ENCODE measurements at places on chromosomes 4 and X. TPM values are rescaled to one million over a fixed set of nuclear protein-coding genes. Genes with fewer than 3 reads are reported as not detected.

DNA sequence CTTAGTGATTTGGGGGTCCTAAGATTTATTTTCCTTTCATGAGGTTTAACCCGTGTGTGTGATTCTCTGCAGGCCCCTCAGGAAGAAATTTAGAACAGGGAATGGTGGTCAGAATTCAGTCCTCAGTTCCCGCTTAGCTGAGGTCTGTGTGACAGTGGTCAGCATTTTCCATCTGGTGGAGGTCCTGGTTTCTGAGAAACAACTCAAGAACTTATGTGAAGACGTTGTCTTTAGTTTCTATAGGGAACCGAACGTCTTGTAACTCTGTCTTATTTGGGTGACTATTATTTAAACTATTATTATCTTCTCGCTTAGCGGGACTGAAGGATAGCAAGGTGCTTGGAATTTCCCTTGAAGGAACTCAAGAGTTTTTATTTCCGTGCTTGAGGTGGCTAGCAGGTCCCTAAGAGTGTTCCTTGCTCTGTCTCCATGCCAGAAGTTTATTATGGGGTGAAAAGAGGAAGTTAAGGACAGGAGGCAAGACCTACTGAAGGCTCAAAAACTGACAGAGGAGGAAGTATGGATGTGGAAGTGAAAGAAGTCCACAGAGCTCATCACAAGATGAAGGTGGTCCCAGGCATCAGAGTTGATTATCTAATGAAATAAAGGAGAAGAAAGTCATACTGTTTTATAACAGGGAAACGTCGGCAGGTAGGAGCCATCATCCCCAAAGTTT lies 9.4 kb downstream of the MGST2 start:
- no peak for DNase-seq

DNA sequence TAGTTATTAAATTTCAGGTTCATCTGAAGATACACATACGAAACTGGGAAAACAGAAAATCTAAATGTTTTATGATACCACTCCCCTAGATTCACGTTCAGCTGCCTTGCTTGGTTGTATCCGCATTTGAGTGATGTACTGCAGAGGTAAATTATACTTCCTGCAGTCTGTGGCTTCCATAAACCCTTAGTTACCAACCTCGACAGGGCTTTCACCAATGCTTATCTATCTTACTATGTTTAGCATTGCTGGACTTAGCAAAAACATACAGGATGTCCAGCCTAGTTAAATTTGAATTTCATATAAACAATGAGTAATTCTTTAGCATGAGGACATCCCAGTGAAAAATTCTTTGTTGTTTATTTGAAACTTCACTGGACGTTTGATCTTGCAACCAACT lies 108.8 kb downstream of the TMA16 start:
- DNase-seq: no peak

DNA sequence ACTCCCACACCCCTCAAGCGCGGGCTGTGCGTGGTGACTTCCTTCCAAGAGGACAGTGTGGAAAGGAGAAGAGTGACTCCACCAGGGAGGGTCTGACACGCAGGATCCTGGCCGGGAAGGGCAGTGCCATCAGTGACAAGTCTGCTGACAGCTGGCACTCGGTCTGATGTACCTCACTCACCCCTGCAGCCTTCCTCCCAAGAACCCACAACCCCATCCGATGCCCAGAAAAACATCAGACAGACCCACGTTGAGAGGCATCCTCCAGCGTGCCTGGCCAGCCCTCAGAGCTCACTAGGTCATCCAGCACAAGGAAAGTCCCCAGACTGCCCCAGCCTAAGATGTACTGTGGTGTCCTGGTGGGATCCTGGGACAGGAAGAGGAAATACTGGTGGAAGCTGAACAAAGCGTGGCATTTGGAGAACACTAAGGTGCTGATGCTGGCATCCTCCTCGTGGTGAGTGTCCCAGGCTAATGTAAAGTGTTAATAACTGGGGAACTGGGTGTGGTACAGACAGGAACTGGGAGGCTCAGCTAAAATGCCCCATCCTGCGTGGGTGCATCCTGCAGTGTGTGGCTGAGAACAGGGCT lies 200.0 kb upstream of the PSAPL1 start:
- no peak for DNase-seq

GRCh38 chrX:51853251-51853650 lies 40.2 kb upstream of the MAGED1 start:
- DNase-seq: no peak

DNA sequence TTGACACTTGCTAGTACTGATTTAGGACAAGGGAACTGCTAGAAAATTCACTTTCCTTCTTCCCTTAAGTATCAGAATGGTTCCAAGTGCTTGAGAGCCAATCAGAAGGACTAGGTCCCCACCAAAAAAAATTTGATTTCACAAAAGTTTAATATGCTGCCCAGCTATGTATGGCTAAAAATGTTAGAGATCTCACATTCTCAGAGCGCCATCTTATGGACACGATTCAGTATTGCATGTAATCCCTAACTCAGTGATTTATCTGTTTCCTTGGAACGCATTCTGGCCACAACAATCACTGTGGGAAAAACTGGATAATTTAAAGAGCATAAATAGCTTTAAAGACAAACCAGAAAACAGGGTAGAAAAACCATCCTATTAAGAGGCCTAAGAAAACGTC lies 255.1 kb upstream of the GPC4 start:
- no peak for DNase-seq

- DNase-seq: no peak
Measured at GRCh38 chr4:150258569-150258968, 180.3 kb downstream of the DCLK2 start.

- no peak for DNase-seq
Measured at GRCh38 chr4:184641022-184641421, 8.2 kb downstream of the CASP3 start.

GRCh38 chrX:149831473-149831872 lies 49.5 kb upstream of the MAGEA8 start:
- DNase-seq: no peak

DNA sequence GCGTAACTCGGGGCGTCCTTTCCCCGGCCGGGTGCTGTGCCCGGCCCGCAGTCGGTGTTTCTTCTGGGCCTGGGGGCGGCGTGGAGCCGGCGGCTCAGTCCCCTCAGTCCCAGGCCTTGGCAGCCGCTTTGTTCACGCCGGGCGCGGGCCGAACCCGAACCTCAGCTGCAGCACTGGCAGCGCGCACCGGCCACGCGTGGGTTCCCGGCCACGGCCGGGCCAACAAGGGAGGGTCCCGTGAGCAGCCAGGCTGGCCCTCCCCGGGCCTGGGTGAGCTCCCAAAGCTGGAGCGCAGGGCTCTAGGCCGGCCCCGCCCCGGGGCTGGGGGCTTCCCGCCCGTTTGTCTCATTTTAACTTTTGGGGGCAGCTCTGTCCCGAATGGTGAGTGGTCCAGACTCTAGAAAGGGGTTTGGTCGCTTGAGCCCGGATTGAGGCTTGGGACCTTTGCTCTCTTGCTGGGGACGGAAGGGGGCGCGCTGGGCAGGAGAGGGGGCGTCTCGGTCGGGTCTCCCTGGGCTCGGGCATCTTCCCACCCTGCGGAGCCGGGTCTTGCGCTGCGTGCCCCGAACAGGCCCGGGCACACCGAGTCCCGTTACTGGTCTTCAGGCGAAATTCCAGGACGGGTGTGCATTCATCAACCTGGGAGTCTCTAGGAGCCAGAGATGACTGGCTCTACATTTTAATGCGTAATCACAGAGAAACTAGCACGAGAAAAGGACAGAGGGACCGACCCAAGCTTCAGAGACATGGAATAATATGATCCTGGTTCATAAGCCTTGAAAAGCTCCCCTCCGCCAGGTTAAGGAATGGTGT lies 177.1 kb downstream of the CBR4 start:
- DNase-seq: no peak

DMP1 gene
- total RNA-seq: not detected

USP26 gene
- not detected for total RNA-seq

GSX2 gene
- not detected for total RNA-seq

ZFYVE28 gene
- 20.2 TPM for total RNA-seq

ABCG2 gene
- total RNA-seq: 2.4 TPM

Data from thoracic aorta (tissue), 2 donors.